Panc1 (cell line): ENCODE measurements at places on chromosomes 5 and 9. TPM values are rescaled to one million over a fixed set of nuclear protein-coding genes. Genes with fewer than 3 reads are reported as not detected.

GRCh38 chr5:121719255-121719654 lies 132.4 kb upstream of the FTMT start:
- DNase-seq, result no peak

DNA sequence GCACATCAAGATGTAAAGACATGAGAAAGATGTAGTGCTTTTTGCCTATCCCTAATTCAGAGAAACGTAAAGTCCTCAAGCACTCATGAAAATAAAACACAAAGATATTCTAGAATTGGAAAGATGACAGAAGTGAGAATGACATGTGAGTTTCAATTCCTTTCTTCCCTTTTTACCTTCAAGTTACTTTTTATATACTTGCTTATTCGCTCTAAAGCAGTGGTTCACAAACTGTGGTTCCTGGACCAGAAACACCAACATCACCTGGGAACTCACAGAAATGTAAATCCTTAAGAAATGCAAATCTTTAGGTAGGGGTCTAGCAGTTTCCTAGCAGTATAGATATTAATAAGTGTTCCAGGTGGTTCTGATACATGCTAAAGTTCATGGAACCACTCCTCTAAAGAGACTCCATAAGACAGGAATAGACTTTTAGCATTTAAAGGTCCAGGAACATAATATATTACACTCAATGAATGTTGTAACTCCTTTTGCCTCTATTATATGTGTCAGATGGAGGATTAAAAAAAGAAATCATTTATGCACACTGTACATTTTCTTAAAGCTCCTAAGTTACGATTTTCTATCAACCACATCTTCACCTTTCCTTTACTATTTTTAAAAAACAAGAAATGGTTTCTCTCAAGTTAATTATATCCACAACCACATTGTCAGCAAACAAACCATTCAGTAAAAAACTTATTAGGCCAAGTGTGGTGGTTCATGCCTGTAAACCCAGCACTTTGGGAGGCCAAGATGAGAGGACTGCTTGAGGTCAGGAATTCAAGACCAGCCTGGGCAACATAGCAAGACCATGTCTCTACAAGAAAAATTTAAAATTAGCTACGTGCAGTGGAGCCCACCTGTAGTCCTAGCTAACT lies 39.9 kb downstream of the ERP44 start:
- DNase-seq, result no peak

- no peak for DNase-seq
These were observed 96.8 kb upstream of the TAS2R1 start for GRCh38 chr5:9726931-9727330.

GRCh38 chr5:103918668-103919367 lies 356.2 kb upstream of the NUDT12 start:
- no peak for DNase-seq

GRCh38 chr5:64690417-64691151 lies at the start of gene SHISAL2B:
Gene SHISAL2B, plus strand, starts transcription at chr5:64690503. Its CDS starts 121 bp downstream, at chr5:64690624.
- DNase-seq, result no peak

Gene SHC3
- 1.7 TPM for total RNA-seq

Gene LCN1
- not detected for total RNA-seq

- DNase-seq, result no peak
These were observed 54.4 kb upstream of the EXOC3 start for GRCh38 chr5:388266-389196.
